PC-9 (cell line): ENCODE measurements at places on chromosomes 12 and 14. TPM values are rescaled to one million over a fixed set of nuclear protein-coding genes. Genes with fewer than 3 reads are reported as not detected.

GRCh38 chr12:7068240-7068993, 7.9 kb downstream of the C1S start:
- no peaks in the 10 kb centered on the region for H3K36me3 ChIP-seq
- H3K27ac ChIP-seq = peak overlapping the region; percentile 65
- H3K4me3 ChIP-seq = no peak overlapping the region
- DNase-seq = peak; percentile 89
- H3K27me3 ChIP-seq = no peaks in the 10 kb centered on the region

DNA sequence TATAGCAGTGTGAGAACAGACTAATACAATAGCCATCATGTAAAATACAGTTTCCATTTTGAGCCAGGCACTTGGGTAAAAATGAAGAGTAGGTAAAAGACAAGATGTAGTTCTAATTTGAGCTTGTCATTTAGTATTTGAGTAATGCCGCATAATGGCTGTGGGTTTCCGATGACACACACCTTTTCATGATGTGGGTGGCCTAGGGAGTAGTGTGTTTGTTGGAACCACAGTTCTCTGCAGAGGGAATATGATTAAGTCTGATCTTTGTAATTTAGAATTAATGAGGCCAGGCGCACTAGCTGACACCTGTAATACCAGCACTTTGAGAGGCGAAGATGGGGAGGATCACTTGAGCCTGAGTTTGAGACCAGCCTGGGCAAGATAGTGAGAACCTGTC, 61.8 kb downstream of the RCOR1 start:
- DNase-seq = no peak
- H3K4me1 ChIP-seq = peaks cover 27% of the 10 kb centered on the region
- H3K27ac ChIP-seq = peak overlapping the region; percentile 49; the same call in 1 of the 2 replicates
- no peaks in the 10 kb centered on the region for H3K27me3 ChIP-seq

DNA sequence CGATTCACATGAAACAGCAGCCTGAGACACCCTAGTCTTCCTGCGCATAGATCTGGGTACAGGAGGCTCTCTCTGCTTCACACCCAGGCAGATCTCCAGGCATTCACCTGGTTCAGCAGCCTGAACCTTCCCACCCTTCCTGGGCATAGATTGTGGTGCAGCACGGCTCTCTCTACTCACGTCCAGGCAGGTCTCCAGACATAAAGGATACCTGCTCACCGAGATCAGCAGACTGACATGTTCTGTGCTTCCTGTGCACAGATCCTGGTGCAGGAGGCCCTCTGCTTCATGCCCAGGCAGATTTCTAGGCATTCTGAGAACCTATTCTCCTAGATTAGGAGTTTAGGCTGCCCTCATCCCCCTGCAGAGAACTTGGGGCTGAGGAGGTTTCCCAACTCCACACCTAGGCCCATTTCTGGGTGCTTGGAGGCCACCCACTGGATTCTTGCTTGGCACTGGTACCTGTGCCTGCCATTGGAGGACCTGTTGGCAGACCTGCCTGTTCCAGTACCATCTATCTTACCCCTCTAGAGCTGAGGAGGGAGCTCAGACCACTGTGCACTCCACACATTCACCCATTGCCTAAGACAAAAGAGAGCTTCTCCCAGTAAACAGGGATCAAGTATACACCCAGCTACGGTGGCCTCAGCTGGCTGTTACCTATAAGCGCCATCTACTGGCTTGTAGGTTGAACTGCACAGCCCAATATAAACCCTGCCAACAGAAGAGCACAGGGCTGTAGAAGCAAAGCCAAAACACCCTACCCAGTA, 28.0 kb upstream of the GARIN6 start:
- no peaks in the 10 kb centered on the region for H3K36me3 ChIP-seq
- H3K4me3 ChIP-seq = no peak overlapping the region
- H3K4me1 ChIP-seq = no peaks in the 10 kb centered on the region
- DNase-seq = peak; percentile 36
- no peak overlapping the region for H3K27ac ChIP-seq
- H3K27me3 ChIP-seq = no peaks in the 10 kb centered on the region

- H3K4me1 ChIP-seq = peaks cover 16% of the 10 kb centered on the region
- H3K36me3 ChIP-seq = no peaks in the 10 kb centered on the region
- H3K4me3 ChIP-seq = no peak overlapping the region
- DNase-seq = no peak
These were observed 21.0 kb downstream of the BATF start for GRCh38 chr14:75543253-75543652.

- no peaks in the 10 kb centered on the region for H3K27me3 ChIP-seq
- no peaks in the 10 kb centered on the region for H3K36me3 ChIP-seq
These were observed 33.3 kb upstream of the GPR68 start for GRCh38 chr14:91277546-91278382.

- DNase-seq = no peak
- H3K27ac ChIP-seq = no peak overlapping the region
- no peak overlapping the region for H3K4me3 ChIP-seq
- no peaks in the 10 kb centered on the region for H3K27me3 ChIP-seq
These were observed 658.7 kb upstream of the SEL1L start for GRCh38 chr14:82192387-82192786.

Gene EML1
- 1.8 and 2.4 TPM in 2 replicates for total RNA-seq

Gene BAZ1A
- 14.3 and 17.3 TPM in 2 replicates for total RNA-seq

Gene RPL10L
- total RNA-seq = not detected in 2 replicates

Gene RIC8B
- total RNA-seq = 9.0 and 14.9 TPM in 2 replicates
